ENCODE measurements at places on chromosomes 1 and 21.

DNA sequence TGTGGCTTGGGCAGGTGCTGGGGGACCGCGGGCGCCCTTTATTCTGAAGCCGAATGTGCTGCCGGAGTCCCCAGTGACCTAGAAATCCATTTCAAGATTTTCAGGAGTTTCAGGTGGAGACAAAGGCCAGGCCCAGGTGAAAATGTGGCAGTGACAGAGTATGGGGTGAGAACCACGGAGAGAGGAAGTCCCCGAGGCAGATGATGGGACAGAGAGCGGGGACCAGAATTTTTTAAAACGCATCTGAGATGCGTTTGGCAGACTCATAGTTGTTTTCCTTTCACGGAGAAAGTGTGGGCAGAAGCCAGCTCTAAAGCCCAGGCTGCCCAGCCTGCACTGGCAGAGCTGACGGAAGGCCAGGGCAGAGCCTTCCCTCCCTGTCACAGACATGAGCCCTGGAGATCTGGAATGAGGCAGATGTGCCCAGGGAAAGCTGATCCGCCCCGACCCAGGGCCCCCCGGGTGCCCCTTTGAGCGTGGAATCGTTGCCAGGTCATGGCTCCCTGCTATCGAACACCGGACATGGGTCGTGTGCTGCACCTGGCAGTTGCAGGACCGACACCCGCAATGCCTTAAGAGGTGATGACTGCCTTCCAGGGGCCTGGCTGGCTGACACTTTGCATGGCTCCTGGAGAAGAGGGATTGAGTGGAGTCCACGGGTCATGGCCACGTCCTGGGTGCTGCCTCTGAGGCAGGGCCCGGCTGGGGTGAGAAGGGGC is 6.5 kb upstream of the SLX9 start:
- DNase-seq, result no peak

DNA sequence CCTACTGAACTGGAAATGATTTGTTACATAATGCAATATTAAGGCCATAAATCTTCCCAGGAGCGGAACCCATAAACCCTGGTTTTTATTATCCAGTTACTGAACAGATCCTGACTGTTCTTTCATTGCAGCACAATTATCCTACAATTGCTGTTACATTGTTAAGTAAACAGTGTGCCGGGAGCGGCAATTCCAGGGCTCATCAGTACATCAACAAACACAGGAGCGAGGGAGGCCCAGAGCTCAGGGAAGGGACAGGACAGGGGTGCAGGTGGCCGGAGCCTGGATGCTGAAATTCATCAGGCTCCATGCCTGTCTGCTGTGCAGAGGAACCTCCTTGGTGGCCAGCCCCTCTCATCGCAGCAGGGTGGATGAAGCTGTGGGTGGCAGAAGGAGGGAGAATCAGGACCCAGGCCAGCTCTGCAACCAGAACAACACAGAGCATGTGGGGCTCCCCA is 544.7 kb downstream of the NPHP4 start:
- no peak for DNase-seq

GRCh38 chr21:28436286-28436932 is 556.3 kb downstream of the LTN1 start:
- DNase-seq, result no peak

GRCh38 chr1:157155658-157156057 is 17.5 kb upstream of the ETV3 start:
- no peak for DNase-seq

GRCh38 chr1:21264898-21265297 is 25.4 kb downstream of the ECE1 start:
- DNase-seq, result no peak

DNA sequence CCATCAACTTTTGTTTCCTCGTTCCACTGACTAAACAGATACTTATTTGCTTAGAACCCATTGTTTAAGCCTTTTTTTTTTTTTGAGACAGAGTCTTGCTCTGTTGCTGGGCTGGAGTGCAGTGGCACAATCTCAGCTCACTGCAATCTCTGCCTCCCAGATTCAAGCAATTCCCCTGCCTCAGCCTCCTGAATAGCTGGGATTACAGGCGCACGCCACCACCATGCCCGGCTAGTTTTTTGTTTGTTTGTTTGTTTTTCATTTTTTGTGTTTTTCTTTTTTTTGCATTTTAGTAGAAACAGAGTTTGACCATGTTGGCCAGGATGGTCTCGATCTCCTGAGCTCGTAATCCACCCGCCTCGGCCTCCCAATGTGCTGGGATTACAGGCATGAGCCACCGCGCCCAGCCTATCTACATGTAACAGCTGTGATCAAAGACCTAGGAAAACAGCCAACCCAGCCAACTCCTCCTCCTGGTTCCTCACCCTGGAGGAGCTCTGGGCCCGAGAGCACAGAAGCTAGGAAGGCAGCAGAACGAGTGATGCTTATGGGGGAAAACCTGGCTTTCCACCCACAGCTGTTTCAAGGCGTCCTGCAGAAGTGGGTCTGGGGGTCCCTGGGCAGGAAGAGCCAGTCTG is 32.9 kb downstream of the KCNN3 start:
- DNase-seq, result no peak

- DNase-seq, result no peak
These were observed 4.7 kb downstream of the DDI2 start for GRCh38 chr1:15621975-15622374.
